ENCODE measurements at places on chromosomes 1 and 21. TPM values are rescaled to one million over a fixed set of nuclear protein-coding genes. Genes with fewer than 3 reads are reported as not detected.

Gene GSTM3
- 21.6 TPM for total RNA-seq

Gene FCAMR
- total RNA-seq, result not detected

Gene ANKRD35
- 0.04 TPM for total RNA-seq

Gene SLC6A17
- total RNA-seq, result 4.1 TPM

Gene CELA2A
- total RNA-seq, result not detected

Gene CFAP126
- total RNA-seq, result 0.32 TPM

Gene CRB1
- total RNA-seq, result not detected

Gene OR2T35
- total RNA-seq, result not detected

Gene LCE3D
- 2.3 TPM for total RNA-seq

Gene PTAFR
- 0.09 TPM for total RNA-seq

Gene AMY1A
- not detected for total RNA-seq

Gene HFM1
- 0.06 TPM for total RNA-seq

Gene TBX15
- total RNA-seq, result not detected

Gene EFNA1
- 31.6 TPM for total RNA-seq

Gene SPRR2F
- total RNA-seq, result not detected

Gene C8A
- not detected for total RNA-seq

Gene ADAMTS4
- not detected for total RNA-seq

Gene DNAJC28
- 0.34 TPM for total RNA-seq

Gene LPAR3
- total RNA-seq, result 0.16 TPM

Gene NUF2
- 29.3 TPM for total RNA-seq

All from A549 treated with Mapracorat at 1 μM for 4 hours (cell line).